ENCODE measurements at places on chromosomes 6 and 20.

GRCh38 chr6:333379-334002 lies 41.2 kb downstream of the DUSP22 start:
- no peak for DNase-seq

GRCh38 chr6:40322336-40322735 lies 264.8 kb downstream of the LRFN2 start:
- no peak for DNase-seq

DNA sequence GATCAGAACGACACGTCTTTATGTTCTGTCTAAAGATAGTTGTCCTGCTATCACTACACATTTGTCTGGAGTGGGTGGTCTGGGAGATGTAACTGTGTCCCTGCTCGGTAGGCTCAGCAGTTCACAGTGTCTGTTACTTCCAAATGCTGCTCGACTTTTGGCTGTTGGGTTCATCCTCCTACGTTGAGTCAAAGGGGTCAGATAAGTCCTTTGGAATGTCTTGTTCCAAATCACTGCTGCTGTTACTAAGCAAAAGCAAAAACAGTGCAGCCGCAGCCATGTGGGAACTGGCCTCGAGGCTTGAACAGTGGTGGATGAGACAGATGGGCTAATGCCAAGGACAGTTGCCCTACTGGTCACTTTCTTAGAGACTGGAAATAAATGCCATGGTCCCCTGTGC lies 272.2 kb upstream of the MAP3K7 start:
- DNase-seq = no peak

- DNase-seq = no peak
Observed at GRCh38 chr6:128694303-128695009, 174.1 kb upstream of the PTPRK start.

DNA sequence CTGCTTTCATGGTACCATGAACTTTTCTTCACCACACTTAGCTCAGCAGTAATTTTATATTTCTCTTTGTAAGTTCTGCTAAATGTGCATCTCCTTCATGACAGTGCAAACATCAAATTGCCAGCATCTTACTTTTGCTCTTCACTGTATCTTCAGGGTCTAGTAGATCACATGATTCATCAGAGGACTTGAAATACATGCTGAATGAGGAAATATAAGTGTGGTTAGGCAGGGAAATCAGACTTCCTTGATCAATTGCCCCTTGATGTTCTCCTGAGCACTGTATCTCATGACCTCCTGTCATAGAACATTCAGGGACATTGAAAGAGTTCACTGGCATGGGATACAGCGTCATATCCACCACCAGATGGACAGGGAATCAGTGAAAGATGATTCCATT lies 25.3 kb upstream of the POLR1H start:
- no peak for DNase-seq

DNA sequence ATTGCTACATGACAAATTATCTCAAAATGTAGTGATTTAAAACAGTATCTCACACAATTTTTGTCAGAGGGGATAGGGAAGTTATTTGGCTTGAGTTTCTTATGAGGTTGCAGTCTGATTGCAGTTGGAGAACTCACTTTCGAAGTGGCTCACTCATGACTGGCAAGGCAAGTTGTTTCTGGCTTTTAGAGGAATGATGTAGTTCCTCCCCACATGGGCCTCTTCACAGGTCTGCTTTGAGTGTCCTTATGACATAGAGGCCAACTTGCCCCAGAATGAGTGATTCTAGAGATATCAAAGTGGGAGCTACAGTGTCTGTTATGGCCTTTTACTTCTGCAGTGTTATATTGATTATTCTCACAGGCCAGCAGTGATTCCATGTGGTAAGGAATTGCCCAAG lies 6.1 kb downstream of the DOP1A start:
- no peak for DNase-seq

DNA sequence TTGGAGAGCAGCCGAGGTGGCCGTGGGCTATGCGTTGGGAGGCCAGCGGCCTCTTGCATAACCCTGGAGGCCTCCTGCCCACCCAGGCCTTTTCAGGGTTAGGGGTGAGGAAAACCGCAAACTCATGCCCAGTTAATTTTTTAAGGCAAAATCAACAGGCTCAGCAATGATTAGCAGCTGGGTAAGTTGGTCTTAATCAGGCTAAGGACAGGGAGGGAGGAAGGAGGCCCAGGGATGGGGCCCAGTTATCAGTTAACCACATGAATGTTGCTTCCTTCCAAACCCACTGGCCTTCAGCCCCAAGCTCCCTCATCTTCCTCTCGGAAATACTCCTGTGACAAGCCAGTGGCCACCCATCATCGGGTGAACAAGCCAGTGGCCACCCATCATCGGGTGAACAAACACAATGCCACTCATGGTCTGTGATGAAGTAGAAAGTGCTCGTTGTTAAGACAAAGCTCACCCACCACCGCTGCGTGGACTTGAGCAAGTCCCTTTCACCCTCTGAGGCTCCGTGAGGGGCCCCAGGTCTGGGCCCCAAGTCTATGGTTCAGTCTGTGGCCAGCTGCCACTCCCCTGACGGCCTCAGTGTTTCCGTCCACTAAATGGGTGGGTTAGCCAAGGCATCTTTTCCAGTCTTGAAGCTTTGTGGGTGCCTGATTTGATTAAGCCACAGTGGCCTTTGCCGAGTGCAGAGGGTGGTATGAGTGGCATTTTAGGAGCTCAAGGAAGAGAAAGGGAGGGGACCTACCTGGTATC lies 39.4 kb downstream of the HNF4A start:
- DNase-seq = no peak

DNA sequence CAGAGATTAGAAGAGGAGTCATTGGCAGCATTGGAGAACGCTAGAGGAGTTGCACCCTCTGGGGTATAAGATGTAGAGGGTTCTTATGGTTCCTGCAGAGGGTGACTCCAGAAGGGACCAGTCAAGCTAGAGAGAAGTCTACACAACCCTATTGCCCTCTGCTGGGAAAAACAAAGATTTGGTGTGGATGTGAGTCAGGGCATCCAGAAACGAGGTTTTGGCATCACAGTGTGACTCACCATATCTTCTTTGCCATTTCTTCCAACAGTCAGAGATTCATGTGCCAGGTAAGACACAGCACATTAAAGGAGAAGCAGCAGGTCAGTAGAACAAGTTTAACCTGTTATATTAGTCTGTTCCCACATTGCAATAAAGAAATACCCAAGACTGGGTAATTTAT lies 598.8 kb downstream of the MAFB start:
- DNase-seq = no peak

GRCh38 chr6:161274488-161274858 lies 612 bp upstream of the AGPAT4 start:
- no peak for DNase-seq
